Astrocyte of the spinal cord (primary cell): ENCODE measurements at places on chromosomes 13 and 19.

- DNase-seq = peak; percentile 32
Measured at GRCh38 chr13:44188257-44188656, 185.4 kb upstream of the SERP2 start.

DNA sequence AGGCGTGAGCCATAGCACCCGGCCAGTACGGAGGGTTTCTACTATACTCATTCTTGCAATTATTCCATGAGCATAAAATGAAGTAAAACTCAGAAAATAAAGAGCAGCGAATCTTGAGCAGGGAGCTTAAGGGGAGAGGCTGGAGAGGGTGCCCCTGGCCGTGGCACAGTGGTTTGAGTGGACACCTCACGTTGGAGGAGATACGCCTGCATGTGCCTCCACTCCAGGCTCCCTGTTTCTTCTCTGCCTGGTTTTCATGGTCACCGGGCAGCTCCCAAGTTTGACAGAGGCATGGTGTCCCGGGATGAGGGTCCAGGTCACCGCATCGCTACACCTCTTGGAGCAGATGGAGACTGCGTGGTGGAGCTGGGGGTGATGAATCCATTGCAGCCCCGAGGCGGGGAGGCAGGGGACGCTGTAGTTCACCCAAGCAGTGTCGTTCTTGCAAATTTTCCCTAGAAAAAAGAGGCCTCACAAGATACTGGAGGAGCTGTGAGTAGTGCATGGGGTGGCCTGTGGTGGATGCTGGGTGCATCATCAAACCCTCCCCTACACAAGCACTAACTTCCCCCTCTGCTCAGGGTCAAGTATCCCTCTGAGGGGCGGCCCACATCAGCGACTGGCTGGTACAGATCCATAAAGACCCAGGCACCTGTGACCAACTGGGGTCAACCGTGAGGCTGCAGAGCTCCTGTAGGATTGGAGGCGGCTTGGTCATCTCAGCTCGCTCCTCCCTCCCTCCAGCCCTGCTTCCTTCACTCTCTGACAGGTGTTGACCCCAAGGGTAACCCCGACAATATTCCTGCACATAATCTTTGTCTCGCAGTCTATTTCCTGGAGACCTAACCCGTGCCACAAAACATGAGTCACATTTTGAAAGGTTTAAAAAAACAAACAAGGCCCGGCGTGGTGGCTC is 3.6 kb upstream of the MIER2 start:
- DNase-seq = no peak

DNA sequence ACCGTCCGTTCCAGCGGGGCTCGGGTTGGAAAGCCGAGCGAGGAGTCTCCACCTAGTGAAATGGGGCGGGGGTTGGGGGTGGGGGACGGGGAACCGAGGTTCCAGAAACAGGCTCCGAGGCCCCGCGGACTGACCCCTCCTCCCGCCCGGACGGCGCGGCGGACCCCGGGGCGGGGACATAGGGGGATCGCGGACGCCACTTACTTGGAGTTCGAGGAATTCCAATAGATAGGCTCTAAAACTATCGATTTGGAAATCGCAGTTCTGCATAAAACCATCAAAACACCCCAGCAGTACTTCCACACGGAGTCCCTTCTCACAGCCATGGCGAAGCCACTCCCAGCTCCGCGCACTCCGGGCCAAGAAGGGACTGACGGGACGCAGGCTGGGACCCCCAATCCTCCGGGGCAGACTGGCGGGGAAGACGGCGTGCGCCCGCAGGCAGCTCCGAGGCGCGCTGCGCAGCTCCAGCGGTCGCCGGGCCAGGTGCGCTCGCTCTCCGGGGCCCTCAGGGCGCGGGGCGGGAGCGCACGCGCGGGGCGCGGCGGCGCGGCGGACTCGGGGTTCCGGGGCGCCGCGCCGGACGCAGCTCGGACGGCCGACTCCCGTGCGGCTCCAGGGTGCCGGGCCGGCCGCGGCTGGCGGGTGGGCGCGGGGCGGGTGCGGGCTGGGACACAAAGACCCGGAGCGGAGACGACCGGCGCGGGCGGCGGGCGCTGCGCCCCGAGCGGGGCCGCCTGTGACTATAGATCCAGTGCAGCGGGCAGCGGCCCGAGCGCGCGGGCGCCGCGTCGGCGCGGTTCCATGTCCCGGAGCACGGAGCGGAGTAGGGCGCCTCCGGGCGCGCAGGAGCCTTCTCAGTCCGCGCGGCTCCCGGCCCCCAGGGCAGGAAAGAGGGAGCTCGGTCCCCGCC is 567 bp downstream of the EFNB2 start:
- peak; percentile 47 for DNase-seq

DNA sequence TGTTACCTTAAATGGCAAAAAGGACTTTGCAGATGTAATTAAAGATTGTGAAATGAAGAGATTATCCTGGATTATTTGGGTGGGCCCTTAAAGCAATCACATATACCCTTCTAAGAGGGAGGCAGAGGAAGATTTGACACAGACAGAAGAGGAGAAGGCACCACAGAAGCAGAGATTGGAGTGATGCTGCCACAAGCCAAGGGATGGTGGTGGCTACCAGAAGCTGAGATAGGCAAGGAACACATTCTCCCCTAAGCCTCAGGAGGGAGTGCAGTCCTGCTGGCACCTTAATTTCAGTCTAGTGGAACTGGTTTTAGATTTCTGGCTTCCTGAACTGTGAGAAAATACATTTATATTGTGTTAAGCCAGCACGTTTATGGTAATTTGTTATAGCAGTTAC is 24.2 kb downstream of the DEDD2 start:
- no peak for DNase-seq

DNA sequence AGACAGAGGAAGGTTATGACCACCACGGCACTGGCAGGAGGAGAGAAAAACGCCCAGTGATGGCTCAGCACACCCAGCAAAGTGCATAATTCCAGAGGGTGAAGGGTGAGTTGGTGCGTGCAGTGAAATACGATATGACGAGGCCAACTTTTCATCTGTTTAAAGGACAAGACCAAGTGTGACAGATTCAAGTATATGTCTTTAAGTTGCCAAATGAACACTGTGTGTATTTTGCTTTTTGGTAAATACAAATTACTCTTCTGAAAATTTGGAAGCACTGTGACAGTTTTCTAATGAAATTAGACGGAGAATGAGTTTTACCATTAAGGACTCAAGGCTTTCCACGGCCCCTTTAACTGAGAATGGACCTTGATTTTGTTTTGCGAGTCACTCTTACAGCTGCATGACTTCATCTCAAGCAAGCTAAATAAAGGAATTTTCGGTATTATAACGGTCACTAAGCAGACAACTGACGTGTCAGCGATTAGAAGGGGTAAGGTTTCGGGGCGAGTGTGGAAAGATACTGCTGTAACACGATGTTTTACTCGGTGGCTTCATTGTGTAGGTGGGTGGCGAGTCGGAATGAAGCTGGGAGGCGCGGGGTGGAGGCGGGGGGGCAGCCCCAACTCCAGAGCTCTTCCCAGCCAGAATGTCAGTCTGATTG is 22.8 kb downstream of the COL4A2 start:
- DNase-seq = peak; percentile 78

GRCh38 chr13:112732679-112733078 is 42.8 kb downstream of the ATP11A start:
- DNase-seq = no peak

DNA sequence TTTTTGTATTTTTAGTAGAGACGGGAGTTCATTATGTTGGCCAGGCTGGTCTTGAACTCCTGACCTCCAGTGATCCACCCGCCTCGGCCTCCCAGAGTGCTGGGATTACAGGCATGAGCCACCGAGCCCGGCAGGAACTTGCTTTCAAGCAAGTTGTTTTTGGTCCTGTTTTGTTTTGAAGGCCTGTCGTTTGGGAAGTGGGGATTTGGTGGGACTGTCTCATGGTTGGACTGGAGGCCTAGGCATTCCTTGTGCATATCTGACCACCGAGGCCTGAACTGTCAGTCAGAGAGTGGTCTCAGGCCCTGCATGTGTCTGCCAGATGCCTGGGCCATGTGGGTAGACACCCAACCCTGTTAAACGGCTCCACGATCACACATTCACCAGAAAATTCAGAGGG is 26.3 kb downstream of the UBXN6 start:
- DNase-seq = no peak

DNA sequence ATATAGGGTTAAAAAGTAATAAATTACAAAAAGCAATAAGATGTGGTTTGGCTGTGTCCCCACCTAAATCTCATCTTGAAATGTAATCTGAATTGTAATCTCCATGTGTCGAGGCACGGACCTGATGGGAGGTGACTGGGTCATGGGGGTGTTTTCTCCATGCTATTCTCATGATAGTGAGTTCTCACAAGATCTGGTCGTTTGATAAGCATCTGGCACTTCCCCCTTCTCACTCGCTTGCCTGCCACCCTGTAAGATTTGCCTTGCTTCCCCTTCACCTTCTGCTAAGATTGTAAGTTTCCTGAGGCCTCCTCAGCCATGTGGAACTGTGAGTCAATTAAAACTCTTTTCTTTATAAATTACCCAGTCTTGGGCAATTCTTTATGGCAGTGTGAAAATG is 577.4 kb downstream of the TBC1D4 start:
- DNase-seq = no peak

DNA sequence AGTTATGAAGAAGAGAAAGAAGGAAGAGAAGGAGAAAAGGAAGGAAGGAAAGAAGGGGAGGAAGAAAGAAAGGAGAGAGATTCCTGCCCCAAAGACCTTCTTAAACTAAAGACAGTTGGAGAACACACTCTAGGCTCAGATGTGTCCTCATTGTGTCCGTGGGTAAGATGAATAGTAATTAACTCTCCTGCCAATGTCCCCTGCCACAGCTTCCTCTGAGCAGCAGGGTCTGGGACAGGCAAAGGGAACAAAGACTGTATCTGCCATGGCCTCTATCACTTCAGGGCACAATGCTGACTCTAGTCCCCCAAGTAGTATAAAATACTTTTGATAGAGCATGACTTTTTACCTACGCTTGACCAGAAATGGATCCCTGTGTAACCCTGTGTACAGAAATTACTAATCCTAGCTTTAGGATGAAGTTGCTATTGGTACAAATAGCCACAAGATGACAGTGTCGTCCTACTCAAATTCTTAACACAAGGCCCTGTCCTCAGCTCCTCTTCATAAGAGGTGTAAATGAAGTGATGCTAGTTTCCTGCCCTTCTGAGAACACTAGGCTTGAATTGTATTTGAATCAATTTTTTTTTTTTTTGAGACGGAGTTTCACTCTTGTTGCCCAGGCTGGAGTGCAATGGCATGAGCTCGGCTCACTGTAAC is 186.2 kb upstream of the GPR12 start:
- DNase-seq = peak; percentile 43

- no peak for DNase-seq
Measured at GRCh38 chr13:42645717-42646116, 71.8 kb downstream of the TNFSF11 start.

GRCh38 chr19:29054886-29055675 is 157.9 kb downstream of the UQCRFS1 start:
- no peak for DNase-seq

- peak; percentile 83 for DNase-seq
Measured at GRCh38 chr13:41465241-41465847, 8.0 kb downstream of the RGCC start.

GRCh38 chr19:8552810-8553209 is 24.4 kb downstream of the MYO1F start:
- DNase-seq = peak; percentile 16

GRCh38 chr13:46637213-46637612 is 84.2 kb downstream of the LRCH1 start:
- DNase-seq = no peak

DNA sequence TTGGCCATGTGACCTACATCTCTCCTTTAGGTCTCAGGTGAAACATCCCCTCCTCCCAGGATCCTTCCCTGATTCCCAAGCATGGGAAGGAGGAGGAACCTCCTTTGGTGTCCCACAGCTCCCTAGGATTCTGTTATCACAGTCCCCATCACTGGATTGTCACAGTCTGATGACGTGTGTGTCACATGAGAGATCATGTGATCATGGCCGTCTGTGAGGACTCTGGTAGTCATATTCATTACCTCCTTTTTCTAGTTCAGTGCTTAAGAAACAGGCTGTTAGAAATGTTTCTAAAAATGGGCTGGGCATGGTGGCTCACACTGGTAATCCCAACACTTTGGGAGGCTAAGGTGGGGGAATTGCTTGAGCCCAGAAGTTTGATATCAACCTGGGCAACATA is 3.0 kb downstream of the DHX34 start:
- DNase-seq = no peak

DNA sequence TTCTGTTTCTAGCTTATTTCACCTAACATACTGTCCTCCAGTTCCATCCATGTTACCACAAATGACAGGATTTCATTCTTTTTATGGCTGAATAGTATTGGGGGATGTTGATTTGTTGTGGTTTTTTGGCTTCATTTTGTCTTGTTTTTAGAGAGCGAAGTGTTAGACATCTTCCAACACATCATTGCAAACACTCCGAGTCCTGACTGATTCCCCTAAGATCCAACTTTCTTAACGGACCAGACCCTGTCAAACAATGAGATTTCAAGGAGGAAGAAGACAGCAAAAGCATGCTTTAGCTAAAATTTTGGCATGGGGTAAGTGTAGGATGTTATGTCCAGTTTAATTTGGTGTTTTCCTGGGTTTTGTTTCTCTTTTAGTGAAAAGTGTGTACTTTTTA is 3.8 kb upstream of the CASP14 start:
- DNase-seq = no peak

- no peak for DNase-seq
Measured at GRCh38 chr19:23799321-23799720, 40.6 kb upstream of the ZNF681 start.

- no peak for DNase-seq
Measured at GRCh38 chr13:106132216-106132615, 403.2 kb downstream of the EFNB2 start.

DNA sequence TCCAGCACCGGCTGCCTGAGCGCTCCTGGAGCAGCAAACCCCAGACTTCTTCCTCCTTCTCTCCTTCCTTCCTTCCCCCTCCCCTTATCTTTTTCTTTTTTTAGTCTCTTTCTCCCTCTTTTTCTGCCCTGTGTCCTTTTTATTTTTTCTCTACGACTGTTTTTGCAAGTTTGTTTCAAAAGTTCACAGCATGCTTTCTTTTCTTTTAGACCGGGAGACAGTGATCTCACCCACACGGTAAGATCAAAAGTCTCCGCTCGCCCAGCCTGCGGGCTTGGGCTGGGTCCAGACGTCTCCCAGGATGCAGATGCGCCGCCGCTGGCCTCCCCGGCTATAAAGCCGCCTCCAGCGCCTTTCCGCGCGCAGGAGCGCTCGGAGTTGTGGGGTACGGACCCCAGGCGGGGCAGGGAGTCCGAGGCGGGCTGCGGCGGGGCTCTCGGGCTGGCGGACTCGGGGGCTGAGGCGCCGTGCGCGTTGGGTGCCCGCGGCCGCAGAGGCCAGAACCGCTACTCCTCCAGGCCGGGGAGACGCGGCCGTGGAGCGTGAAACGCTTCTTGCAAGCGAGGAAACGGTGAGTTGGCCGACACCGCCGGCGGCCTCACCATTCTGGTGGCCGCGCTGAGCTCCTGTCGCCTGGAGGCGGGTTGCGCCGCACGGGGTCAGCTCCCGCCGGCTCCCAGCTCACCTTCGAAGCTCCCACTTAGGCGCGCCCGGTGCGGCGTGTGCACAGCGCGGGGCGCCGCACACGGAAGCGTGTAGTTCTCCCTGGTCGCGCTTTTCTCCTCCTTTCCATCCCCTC is 2.0 kb upstream of the TSHZ3 start:
- DNase-seq = peak; percentile 82
